Epithelial cell of proximal tubule (primary cell): ENCODE measurements at places on chromosomes 12 and 14. TPM values are rescaled to one million over a fixed set of nuclear protein-coding genes. Genes with fewer than 3 reads are reported as not detected.
A peak's percentile ranks its signal among the peaks of the same experiment; 100 is the strongest.

- DNase-seq = no peak
These were observed 39.1 kb upstream of the GPHB5 start for GRCh38 chr14:63357841-63358240.

DNA sequence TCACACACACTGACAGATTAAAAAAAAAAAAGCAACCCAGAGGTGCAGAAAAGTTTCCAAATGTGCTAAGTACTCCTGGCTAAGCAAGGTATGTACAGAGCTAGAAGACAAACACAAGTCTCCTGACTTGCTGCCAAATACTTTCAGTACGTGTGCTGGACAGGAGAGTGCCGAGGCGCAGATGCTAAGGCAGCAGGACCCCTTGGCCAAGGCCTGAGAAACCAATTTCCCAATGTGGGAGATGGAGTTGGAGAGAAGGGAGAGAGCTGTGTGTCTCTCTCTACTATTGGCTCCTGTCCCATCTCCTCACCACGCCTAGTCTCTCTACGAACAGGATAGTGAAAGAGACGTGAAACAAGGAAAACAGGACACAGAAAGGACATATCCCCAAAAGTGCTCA lies 5.3 kb downstream of the SPRYD3 start:
- DNase-seq = no peak

DNA sequence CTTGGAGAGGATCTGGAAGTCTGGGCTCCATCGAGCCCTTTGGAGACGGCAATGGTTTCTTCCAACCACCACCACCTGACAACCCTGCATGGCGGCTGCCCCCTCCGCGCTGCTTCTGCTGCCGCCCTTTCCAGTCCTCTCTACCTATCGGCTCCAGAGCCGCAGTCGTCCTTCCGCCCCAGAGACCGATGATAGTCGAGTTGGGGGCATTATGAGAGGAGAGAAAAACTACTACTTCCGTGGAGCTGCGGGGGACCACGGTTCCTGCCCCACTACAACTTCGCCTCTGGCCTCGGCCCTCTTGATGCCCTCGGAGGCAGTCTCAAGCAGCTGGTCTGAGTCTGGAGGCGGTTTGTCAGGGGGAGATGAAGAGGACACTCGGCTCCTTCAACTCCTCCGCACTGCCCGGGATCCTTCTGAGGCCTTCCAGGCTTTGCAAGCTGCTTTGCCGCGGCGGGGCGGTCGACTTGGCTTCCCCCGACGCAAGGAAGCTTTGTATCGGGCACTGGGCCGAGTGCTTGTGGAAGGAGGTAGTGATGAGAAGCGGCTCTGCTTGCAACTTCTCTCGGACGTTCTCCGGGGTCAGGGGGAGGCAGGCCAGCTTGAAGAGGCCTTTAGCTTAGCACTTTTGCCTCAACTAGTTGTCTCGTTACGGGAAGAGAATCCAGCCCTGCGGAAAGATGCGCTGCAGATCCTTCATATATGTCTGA lies 499 bp downstream of the TOGARAM1 start:
- DNase-seq = no peak

DNA sequence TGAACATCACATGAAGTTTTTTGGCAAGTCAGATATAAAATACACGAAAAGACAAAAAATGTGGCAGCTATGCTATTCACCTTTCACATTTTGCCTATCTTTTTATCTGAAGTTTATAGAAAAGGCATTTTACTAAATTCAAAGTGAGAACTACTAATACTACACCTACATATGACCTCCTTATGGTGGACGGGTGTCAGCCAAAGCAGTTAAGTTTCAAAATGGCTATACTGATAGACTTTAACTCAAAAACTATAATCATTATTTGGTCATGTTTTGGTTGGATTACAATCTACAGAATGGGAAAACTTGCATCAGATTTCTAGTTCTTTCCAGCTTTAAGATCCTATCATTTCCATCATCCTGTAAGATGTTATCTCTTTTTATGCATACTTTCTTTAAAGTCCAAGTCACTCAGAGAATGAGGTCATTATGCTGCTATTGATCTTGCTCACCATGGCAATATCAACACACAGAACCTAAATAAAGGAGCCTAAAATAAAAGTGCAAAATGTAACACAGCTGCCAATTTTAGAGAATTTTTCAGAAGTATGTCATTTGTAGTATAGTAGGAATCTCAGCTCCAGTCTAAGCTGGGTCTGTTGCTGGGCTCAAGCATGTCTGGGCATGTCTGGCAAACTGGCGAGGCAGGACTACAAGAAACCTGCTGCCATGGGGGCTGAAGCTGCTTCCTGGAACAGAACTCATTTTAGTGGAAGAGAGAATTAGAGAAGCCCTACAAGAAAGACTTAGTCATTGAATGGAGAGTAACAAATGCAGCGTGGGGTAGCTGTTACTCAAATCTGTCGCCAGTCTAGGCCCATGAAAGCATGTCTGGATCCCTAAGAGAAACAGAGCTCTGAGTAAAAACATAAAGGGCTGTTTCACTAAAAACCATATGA lies 7.6 kb upstream of the AEBP2 start:
- no peak for DNase-seq

- no peak for DNase-seq
These were observed 64.0 kb downstream of the PIWIL1 start for GRCh38 chr12:130401703-130402102.

GRCh38 chr12:130421896-130422295 lies 84.2 kb downstream of the PIWIL1 start:
- no peak for DNase-seq

DNA sequence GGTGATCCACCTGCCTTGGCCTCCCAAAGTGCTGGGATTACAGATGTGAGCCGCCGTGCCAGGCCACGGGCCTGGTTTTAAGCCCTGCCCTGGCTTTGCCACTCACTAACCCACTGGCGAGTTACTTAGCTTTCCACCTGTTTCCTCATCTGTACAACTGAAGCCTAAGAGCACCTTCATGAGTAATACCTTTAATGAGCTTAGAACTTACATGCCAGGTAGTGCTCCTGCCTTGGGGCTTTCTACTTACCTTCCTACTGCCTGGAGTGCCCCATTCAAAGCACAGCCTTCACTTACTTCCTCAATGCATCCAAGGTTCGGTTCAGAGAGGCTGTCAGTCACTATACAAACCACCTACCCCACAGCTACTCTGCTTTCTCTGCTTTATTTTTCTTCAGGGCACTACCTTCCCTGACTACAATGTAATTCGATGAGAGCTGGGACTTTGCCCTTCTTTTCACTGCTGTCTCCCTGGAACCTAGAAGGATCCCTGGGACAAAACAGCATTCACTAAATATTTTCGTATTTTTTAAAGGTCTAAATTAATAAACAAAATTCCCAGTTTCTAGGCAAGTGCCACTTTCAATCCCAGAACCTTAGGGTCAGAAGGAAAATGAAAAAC lies 13.8 kb downstream of the ZCCHC8 start:
- no peak for DNase-seq

DNA sequence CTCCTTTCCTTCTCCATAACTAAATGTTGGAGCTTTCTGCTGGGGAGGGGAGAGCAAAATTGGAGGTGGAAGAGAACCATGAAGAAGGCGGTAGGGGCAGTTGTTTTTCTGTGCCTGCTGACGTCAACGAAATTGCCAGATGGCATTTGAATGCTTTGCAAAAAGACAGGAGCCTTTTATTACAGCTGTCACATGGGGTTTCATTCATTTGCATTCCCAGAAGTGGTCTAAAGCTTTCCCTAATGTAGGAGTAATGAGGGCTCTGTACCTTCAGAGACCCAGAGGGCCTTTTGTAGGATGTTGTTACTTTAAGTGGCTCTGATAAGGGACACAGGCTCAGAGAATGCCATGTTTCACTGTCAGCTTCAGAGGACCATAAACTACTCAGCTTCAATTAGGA lies 107.1 kb upstream of the SLCO1C1 start:
- no peak for DNase-seq

GRCh38 chr12:517538-517937 lies 57.8 kb downstream of the B4GALNT3 start:
- no peak for DNase-seq

GRCh38 chr12:51846271-51846691 lies 2.2 kb downstream of the FIGNL2 start:
- no peak for DNase-seq

GRCh38 chr12:127383281-127383680 lies 883.7 kb upstream of the TMEM132C start:
- DNase-seq = no peak

DNA sequence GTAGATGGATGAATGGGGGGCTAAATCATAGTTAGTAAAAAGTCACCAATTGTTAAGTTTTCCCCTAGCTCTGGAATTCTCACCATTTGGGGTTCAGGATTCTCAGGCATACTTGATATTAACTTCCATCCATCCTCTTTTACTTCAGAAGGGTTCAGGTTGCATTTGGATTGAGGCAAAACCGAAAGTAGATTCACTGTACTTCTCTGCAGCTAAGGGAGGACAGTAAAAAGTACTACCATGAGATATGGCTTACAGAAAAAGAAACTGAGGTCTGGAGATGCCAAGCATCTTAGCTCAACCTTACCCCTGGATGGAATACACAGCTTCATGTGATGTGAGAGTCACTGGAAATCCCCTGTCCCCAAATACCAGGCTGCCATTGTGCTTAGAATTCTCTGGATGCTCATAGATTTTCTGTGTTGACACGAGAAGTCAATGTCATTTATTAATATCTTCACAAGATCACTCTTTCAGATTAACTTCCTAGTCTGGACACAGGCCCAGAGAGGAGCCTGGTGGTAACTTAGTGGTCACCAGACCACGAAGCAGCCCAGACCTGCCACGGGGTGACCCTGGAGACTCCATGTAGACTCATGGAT lies 87.1 kb downstream of the SSPN start:
- no peak for DNase-seq

- peak; percentile 97 for DNase-seq
These were observed 7.2 kb downstream of the ALDH2 start for GRCh38 chr12:111773801-111774551.

DNA sequence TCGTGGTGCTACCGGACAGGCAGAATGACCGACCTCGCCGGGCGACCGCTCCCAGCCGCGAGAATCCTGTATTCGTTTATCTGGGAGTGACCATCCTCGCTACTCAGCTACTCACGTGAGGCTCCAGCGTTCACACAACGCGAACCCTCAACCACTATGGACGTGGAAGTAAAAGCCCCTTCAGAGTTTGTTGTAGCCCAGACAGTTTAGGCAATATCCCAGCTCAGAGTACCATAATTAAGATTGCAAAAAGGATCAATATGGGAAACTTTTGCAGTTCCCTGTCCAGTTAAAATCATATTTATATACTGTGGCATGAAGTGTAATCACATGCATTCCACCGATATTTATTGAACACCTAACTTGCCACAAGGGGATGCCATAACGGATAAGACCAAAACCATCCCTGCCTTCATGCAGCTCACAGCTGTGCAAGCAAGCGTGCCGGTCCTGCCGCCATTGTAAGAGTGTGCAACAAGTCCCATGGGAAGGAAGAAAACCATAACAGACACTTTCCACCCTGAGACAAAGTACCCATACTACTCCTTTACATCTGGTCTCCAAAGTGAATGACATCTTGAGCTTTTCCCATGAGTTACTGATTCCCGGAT lies 938 bp upstream of the MAX start:
- no peak for DNase-seq

GRCh38 chr12:33703221-33703620 lies 263.6 kb upstream of the SYT10 start:
- DNase-seq = no peak

- no peak for DNase-seq
These were observed 64.3 kb downstream of the ANO6 start for GRCh38 chr12:45279931-45280830.

DNA sequence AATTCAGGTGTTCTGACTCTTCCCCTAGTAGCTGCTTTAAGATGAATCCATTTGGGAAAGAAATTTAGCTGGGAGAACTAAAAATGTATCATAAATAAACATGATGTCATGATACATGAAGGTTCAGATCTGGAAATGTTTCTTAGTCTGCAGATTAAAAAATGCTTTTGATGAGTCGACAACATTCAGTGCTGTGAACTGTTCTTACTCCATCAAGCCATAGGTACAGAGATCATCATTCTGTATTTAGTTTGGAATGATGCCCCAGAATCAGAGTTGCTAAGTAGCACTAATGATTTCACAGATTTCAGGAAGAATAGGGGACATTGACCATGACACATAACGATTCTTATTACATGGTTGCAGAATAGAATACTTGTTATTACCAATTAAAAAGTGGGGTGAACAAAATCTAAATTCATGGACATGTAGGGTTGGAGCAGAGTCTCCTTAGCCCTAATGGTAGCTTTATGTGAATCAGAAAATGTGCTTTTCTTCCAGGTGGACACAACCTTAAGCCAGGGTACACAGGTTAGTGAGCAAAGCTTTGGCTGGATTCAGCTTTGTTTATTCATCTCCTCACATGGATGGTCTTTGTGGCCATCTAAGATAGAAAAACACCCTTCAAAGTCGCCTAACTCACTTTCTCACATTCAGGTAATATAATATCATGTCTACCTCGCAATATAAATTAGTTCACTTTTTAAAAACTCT lies 205.4 kb upstream of the SEL1L start:
- no peak for DNase-seq

DNA sequence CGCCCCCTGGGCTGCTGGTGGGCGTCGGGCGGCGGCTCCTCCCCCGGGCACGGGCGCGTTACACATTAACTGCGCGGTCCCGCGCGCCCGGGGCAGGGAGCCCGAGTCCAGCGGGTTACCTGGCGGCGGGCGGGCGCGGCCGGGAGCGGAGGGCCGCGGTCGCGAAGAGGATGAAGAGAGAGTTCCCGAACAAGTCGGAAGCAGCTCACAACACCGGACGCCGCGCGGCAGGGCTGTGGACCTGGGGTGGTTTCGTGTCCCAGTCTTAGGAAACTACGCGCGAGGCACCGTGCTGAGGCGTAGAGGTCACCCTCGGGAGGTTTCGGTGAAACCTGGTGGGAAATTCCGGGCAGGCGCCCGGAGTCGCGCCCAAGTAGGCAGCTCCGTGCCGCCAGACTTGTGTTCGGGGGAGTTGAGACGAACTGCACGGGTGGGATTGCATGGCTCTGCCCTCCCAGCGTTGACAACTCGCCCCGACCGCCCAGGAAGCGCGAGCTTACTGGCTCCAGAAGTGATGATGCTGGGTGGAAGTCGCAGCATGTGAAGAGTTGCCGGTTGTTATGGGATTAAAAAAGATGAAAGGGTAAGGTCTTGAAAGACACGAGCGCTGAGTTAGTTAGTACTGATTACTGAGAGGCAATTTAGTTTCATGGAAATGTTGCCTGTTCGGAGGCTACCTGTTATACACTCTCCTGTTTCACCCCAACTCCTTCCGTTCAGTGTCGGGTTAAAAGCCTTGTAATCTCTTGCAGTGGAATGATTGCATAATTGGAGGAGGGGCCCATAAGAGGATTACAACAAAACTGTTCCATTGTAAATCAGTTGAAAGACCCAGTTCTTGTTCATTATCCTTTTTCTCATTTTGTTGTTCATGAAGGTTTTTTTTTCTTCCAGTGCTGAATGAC lies 879 bp downstream of the RAB3IP start:
- peak; percentile 40 for DNase-seq

- no peak for DNase-seq
These were observed 24.2 kb upstream of the RNASE3 start for GRCh38 chr14:20866963-20867362.

The RFX4 gene
- not detected in 2 replicates for total RNA-seq

The ADIPOR2 gene
- total RNA-seq = 22.6 and 22.8 TPM in 2 replicates

The KERA gene
- not detected in 2 replicates for total RNA-seq

The FGF6 gene
- not detected in 2 replicates for total RNA-seq

The SLC6A15 gene
- total RNA-seq = 1.4 and 2.3 TPM in 2 replicates

The GALNT6 gene
- 32.4 and 72.7 TPM in 2 replicates for total RNA-seq

The IAPP gene
- total RNA-seq = not detected in 2 replicates

The MEG3 gene
- 7.2 and 26.0 TPM in 2 replicates for total RNA-seq

The SLC38A6 gene
- 14.1 and 15.6 TPM in 2 replicates for total RNA-seq

The SLC24A4 gene
- not detected in 2 replicates for total RNA-seq

The ATF7 gene
- 8.8 and 9.2 TPM in 2 replicates for total RNA-seq

The OR10P1 gene
- not detected in 2 replicates for total RNA-seq

The RNFT2 gene
- total RNA-seq = 4.3 and 10.5 TPM in 2 replicates

The PYGL gene
- 86.6 and 96.8 TPM in 2 replicates for total RNA-seq

The TMEM132D gene
- 0.06 and 0.22 TPM in 2 replicates for total RNA-seq
